Left kidney (tissue), 8 donors: ENCODE measurements at places on chromosomes 16 and 17. TPM values are rescaled to one million over a fixed set of nuclear protein-coding genes. Genes with fewer than 3 reads are reported as not detected.

DNA sequence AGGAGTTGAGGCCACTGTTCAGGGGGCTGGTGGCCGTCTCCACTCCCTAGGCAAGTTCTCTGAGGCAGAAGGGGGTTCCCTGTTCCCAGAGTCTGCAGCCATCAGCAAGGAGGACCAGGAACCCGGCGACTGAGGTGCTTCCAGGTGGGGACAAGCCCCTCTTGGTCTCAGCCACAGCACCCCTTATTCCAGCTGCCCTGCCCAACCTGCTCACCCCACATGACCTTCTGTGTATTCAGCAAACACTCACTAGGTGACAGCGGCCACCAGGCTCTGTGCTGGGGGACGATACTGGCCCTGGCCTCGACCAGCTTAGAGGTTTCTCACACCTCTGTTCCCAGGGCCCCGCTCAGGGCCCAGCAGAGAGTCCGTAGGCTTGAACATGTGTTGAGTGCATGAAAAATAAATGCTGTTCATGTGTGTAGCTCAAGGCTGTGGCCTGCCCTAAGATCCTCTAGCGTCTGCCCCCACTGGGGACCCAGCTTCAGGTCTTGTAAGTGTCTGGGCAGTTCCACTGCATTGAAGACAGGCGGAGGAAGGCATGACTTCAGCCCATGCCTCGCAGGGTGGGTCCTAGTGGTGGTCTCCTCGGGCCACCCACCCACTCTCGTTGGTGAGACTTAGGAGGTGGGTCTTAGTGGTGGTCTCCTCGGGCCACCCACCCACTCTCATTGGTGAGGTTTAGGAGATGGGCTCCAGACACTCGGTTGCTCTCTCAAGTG is 44.2 kb downstream of the NT5M start:
- no peak for DNase-seq

DNA sequence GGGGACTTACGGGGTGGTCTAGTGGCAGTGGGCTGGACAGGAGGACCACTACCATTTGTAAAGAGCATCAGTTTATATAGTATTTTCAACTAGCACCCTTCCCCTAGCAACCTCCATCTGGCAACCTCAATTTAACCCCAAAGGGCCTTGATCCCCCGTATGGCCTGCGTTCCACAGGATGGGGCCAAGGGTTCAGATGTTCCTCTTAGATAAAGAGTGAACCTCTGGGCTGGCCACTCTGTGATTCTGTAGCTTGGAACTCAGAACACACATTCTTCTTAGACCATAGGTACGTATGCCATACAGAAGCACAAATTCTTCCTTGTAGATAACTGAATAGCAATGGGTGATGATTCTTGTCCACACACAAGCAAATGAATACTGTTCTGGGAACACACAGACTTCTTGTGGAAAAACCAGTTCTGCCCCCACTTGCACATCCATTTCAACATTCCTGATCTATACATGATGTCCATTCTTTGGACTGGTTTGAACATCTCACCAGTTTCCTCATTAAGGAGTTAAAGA is 1.9 kb upstream of the GGA2 start:
- no peak for DNase-seq

- no peak for DNase-seq
Measured at GRCh38 chr17:67272312-67273047, 27.5 kb upstream of the HELZ start.

- no peak for DNase-seq
Measured at GRCh38 chr16:47046726-47047523, 73.5 kb upstream of the DNAJA2 start.

- DNase-seq: peak; percentile 11
Measured at GRCh38 chr16:5604770-5605169, 507.2 kb upstream of the EEF2KMT start.

DNA sequence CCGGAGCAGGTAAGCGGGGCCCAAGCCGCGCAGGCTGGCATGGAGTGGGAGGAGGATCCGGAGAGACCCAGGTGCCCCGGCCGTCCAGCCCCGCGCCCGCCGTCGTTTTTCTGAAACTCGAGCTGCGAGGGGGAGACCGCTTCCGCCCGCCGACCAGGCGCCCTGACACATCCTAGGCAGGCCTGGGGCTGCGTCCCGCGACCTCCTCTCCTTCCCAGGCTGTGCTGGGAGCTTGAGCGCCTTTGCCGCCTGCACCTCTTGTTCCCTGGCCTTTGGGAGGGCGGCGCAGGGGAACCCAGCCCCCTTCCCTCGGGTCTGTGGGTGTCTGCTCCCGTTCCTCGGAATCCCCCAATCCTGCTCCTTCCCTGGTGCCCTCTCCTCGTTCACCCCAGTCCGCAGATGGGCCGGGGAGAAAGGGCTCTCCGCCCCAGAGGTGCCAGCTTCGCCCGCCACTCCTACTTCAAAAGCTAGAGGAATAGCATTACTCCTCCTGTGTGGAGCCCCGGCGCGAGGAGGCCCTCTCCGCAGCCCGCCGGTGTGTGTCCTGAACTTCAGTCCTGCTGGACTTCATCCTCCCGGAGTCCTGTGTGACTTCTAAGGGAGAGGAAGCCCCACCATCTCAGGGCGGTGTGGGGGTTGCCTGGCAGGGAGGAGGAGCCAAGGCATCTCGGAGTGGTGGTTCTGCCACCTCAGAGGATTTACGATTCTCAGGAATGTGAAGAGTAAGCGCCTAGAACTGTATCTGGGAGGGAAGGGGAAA is 1.0 kb downstream of the NHERF1 start:
- no peak for DNase-seq

DNA sequence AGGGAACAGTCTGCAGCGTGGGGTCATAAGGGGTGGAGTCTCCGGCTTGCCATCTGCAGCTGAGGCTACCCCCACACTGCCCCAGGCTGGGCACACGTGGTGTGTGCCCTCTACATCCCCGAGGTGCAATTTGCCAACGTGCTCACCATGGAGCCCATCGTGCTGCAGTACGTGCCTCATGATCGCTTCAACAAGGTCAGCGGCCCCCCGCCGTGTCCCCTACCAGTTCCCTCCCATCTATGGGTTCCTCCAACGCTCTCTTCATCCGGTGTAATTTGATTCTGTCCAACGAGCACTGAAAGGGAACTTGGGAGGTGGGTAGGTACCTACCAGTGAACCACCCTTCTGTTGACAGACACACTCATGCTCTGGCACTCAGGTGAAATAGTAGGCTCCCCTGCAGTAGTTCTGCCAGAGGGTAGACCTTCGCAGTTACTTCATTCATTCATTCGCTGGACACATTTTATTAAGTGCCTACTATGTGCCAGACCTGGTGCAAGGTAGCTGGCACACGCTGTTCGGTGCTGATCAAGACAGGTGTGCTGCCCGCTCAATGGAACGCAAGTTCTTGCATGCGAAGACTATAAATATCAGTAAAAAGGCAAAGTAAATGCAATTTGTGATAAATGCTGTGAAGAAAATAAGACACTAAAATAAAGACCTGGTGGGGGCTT is 2.7 kb downstream of the MLLT6 start:
- no peak for DNase-seq

- peak; percentile 65 for DNase-seq
Measured at GRCh38 chr17:37608351-37609169, 658 bp downstream of the SYNRG start.

GRCh38 chr17:4487296-4487695 is 11.4 kb upstream of the SPNS2 start:
- DNase-seq: no peak

DNA sequence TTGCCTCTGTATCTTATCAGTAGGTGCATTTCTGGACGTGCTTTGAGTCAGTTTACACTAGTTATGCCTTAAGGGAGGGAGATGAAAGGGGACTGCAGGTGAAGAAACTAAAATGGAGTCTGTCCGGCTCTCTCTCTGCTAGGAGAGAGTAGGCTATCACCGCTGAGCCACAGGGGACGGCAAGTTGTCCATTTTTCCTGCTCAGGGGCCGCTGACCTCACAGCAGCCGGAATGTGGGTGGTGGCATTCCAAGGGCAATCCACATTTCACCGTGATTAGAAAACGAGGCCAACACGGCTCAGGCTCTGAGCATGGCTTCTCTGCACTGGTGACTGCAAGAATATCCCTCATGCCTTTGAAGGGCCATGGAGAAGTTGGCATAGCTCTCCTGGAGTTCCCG is 19.0 kb upstream of the KLHDC4 start:
- DNase-seq: no peak

GRCh38 chr17:61461967-61462718 is 9.9 kb downstream of the TBX4 start:
- DNase-seq: no peak

- DNase-seq: no peak
Measured at GRCh38 chr16:9115277-9115676, 23.8 kb downstream of the HAPSTR1 start.

Gene ALOX15B
- 1.0 TPM for polyA plus RNA-seq

Gene ANKRD40CL
- polyA plus RNA-seq: 0.48 TPM

Gene CACNG1
- polyA plus RNA-seq: not detected

Gene SHBG
- 2.8 TPM for polyA plus RNA-seq

Gene CDRT15L2
- polyA plus RNA-seq: not detected

Gene NEK8
- 11.2 TPM for polyA plus RNA-seq

Gene IRX5
- polyA plus RNA-seq: 5.2 TPM

Gene TP53TG3D
- polyA plus RNA-seq: 0.68 TPM

Gene OGFOD3
- 23.2 TPM for polyA plus RNA-seq
